Activated CD8-positive, alpha-beta memory T cell treated with anti-CD3 and anti-CD28 coated beads for 4 hours (primary cell): ENCODE measurements at places on chromosomes 11 and 22.

DNA sequence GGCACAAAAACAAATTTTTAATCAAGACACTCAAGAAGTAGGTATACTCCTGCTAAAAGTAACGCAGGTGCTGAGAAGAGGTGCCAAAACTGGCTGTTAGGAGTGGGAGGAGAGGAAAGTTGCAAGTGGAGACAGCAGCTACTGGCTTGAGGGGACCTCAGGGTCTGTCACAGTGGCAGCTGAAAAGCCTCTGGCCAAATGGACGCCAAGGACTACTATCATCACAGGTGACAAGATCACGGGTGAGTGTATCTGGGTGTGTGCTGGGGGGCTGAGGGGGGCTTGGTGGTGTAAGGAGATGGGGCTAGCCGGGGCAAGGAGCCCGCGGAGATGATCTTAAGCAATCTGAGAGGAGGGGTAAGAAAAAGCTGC lies 687 bp downstream of the ZNF202 start:
- no peak for DNase-seq

DNA sequence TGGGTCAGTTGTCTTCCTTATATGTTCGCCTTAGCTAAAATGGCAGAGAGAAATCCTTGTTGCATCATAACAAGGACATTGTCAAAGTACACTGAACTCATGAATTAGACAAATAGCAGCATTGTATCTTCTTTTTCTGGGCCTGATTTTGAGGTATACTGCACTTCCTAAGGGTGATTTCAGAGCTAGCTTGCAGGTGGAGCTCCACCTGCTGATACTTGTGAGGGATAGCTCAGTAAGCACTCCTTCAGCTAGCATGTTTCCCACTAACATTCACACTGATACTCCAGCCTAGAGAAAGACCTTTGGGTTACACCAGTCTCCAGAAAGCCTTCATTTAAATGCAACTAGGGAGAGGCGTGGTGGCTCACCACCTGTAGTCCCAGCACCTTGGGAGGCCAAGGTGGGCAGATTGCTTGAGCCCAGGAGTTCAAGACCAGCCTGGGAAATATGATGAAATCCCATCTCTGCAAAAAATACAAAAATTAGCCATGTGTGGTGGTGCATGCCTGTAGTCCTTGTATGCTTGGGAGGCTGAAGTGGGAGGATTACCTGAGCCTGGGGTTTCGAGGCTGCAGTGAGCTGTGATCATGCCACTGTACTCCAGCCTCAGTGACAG lies 29.8 kb downstream of the JAM3 start:
- DNase-seq: no peak

DNA sequence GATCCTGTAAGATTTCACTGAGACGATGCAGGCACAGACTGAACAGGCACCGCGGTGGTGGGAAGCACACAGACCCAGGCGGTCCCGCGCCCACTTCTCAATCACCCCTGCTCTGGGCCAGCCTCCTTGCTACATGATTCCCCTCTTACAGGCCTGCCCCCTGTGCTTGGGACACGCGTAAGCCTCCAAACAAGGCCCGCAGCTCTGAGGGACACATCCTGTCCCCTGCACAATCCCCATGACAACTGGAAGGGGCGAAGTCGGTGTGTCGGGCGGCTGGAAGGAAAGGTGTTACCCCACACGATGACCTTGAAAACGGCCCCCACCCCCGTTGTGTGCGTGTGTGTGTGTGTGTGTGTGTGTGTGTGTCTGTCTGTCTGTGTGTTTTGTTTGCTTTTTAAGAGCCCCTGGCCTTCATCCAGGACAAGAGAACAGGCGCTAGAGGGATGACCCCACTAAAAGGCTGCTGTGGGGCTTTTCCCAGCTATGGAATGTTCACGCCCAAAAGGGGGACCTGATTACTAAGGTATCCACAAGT lies 13.1 kb downstream of the CELSR1 start:
- no peak for DNase-seq

- no peak for DNase-seq
Measured at GRCh38 chr11:111571829-111572501, 30.3 kb upstream of the SIK2 start.

GRCh38 chr22:20953668-20954500 lies 13.2 kb upstream of the AIFM3 start:
- DNase-seq: no peak

GRCh38 chr11:13311570-13311969 lies 34.0 kb downstream of the BMAL1 start:
- DNase-seq: no peak

DNA sequence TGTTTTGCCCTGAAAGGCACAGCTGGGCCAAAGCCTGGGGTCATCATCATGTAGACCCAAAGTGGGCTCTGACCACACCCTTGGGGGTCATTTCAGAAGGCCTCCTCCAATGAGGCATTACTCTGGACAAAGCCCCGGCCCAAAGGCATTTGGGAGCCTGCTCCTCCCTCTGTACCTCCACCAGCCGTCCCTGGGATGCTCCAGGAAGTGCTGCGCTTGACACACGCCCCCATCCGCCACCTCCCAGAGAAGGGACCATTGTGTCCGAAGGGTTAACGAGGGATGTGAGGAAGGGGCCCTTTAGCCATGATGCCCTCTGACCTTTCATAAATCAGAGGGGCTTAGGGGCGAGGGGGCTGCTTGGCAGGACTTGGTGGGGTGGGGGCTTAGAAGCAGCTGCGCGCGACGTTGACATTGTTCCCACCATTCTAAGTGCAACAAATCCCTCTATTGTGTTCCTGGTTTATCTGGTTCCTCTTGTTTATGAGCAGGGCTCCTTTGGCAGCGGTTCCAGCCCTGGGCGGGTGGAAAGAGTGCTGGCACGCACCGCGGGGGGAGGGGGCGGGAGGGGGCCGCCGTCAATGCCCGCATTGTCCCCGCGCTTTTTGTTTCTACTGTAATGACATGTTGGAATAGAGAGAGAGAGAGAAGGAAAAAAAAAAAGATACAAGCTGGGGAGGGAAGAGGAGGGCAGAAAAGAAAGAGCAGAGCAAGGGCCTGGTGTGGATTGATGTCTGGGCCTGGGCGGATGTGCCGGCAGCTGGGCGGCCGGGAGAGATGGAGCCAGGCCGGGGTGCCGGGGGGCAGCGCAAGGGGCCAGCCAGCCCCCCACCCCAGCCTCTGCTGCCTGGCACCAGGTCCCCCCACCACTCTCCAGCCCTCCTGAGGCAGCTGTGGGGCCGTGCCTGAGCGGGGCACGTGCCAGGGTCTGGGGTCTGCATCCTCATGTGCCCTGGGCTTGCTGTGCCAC lies 32.1 kb upstream of the SOX10 start:
- DNase-seq: no peak

GRCh38 chr11:72238040-72238450 lies 5.9 kb downstream of the PHOX2A start:
- DNase-seq: no peak

DNA sequence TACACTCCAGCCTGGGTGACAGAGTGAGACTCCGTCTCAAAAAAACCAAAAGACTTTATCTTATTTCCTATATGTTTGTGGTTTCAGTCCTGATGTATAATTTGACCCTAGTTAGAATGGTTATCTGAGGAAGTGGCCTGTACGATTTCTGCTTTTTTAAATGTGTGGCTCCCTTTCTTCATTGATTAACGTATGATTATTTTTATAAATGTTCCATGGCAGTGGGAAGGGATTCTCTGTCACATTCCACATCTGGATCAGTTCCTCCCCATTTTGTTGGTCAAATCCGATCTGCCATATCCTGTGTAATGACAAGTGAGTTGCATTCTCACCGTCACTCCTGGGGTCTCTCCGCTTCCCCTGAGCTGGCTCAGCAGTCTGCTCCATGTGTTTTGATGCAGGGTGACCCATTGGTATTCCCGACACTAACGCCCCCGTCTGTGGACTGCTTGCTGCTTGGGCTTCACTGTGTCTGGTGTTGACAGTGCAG lies 20.3 kb downstream of the NEAT1 start:
- DNase-seq: no peak

DNA sequence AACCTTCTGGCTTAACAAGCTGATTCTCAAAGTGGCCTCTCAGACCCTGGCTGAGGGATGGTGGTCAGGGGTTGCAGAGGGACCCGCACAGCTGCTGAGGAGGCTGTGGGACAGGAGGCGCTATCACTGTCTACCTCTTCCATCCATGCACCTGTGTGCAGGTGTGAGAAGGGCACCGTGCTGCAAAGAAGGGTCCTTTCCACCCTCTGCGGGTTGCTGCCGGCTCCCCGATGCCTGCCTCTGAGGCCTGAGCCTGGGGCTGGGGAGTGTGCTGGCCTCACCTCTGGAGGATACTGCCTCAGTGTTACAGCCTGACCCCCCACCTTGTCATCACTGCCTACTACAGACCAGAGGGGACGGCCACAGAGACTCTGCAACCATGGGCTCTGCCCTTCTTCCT lies 66.1 kb upstream of the B3GAT1 start:
- no peak for DNase-seq

GRCh38 chr22:30923168-30923900 lies 45.2 kb downstream of the MORC2 start:
- no peak for DNase-seq

DNA sequence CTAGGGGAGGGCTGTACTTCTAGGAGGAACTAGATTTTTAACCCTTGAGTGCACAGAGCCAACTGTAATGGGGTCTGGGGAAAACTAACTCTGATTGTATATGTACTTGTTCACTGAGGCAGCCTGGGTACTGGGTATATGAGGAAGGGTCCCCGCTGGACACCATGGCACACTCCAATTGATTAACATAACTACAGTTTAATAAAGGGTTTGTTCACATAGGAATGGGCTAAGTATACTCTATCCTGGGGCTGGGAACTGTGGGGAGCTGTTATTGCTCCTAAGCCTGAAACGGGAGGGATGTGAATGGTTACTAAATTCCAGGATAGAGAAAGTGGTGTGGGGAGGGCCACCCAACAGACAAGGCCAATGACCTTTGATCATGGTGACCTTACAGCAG lies 67.6 kb downstream of the PARVA start:
- DNase-seq: no peak

- no peak for DNase-seq
Measured at GRCh38 chr11:64384981-64385944, 26.3 kb downstream of the RPS6KA4 start.

- DNase-seq: no peak
Measured at GRCh38 chr11:48170241-48171233, 46.1 kb upstream of the OR4B1 start.

DNA sequence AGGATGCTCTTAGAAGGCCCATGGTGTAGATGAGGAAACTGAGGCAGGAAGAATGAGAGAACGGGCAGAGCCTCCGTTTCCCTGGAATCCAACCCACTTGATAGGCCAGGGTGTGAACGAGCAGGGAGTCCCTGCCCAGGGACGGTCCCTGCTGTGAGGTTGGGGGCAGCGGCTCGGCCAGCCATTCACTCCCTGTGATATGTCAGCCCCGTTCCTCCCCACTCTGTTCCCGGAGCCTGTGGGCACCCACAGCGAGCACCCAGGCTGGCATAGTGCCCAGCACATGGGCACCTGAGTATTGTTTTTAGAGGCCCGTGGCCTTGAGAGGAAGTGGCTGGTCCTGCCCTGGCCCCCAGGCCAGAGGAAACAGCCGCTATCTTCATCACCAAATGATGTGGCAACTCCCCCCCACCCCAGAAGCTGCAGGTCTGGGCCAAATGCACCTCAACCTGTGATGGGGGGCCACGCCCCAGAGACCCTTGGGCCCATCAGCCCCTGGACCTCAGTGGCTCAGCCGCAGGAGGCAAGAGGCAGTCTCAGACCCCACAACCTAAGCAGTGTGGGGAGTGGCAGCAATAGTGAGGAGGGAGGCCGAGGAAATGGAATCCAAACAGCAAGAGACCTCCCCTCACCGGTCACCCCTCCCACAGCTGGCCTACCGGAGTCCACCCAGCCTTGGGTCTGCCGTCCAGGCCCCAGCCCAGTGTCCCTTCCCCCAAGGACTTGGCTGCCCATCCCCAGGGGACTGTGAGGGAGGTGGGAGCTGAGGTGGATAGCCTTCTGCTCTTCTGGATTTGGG lies 2.1 kb downstream of the ALDH3B1 start:
- DNase-seq: no peak

DNA sequence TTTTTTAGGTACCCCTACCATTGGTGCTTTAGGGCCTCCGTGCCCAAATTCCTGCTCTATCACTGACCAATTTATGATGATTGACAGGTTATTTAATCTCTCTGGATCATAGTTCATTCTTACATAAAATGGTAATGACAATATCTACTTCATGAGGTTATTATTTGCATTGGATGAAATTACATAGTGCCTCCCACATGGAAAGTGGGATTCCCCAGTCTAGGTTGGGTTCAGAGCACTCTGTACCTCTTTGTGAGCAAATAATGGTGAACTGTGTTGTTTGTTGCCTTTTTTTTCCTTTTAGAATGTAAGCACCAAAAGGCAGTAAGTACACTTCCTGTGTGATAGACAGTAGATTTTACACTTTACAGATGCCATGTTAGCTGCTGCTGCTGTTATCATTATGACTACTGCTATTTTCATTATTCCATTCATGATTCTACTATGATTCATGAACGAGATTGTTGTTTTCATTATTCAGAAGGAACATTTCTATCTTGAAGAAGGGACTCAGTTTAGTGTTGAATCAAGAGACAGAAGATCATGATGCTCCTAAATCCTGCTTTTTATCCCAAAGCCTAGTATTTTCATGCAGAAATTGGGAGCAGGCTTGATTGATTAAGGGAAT lies 100.8 kb downstream of the ALX4 start:
- DNase-seq: no peak

- no peak for DNase-seq
Measured at GRCh38 chr22:45585437-45585755, 82.7 kb downstream of the FBLN1 start.

DNA sequence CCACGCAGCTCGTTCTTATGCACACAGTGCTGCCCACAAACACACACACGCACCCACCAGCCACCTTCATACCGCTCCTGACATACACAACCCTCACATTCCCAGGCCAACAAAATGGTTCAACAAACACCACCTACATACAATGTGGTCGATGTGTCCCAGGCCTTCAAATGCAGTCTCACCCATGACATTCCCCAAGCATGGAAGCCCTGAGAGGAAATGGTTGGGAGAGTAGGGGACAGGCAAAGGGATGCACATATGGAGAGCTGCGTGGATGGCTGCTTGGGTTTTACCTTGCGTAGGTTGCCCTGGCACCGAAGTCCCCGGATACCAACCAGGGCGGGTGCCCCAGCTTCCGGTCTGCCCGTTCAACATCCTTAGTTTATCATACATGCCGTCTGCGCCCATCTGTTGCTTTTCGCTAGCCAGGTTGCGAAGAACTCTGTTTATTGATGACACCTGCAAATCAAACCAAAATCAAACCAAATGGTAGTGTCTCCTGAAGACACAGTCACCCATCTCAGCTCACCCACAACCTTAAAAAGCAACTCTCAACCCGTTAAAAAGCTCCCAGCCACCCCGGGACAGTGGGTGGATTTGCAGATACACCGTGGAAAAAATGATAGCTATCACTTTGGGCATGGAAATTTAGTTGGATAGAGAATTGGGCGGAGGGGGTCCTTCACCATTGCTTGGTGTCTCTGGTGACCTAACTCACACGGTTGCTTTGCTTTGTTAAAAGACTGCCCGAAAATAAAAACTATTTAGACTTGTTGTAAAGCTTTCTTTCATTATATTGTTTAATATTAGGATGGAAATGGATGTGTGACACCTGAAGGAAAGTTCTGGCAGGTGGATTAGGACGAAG lies 10.5 kb downstream of the PAX6 start:
- DNase-seq: no peak

- no peak for DNase-seq
Measured at GRCh38 chr11:118514103-118514502, 13.2 kb upstream of the TTC36 start.
